ENCODE measurements at places on chromosomes 11 and 22.
A peak's percentile ranks its signal among the peaks of the same experiment; 100 is the strongest.

DNA sequence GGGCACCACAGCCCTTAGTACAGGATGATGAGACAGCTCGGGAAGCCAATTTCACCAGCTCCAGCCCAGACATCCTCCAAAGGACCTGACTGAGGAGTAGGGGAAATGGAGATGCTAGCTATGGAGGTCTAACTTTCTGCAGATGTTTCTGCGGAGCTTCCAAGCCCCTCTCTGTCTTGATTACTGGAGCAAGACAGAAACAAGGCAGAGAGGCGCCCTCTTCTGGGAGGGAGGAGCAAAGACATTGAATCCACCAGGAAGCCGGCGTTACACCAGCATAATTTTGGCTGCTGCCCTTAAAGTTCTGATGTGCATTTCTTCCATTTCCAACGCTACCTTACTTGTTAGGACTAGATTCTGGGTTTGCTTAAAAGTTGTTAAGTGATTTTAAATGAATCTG, 107.3 kb upstream of the HSD17B12 start:
- no peak for DNase-seq

GRCh38 chr22:49996518-49997250, 15.9 kb downstream of the IL17REL start:
- DNase-seq = no peak

DNA sequence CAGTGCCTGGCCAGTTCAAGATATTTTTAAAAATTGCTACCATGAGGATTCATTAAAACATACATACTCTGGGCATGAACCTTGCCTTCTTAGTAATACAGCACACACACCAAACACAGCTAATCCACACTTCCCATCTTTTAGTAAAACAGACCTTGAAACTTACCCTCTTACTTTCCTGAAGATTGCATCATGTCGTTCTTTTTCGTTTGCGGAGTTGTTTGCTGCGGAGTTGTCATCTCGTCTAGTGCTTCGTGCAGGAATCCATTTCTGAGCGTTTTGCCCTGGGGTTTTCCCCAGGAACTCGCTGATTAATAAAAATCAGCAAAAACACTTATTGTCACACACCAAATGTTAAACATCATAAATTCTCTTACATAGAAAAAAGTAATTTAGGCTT, 3.0 kb downstream of the EIF4G2 start:
- no peak for DNase-seq

- DNase-seq = peak; percentile 96
These were observed 33.6 kb upstream of the MMP7 start for GRCh38 chr11:102564110-102564509.

- DNase-seq = no peak
These were observed 122.4 kb downstream of the ETS1 start for GRCh38 chr11:128464878-128465450.

DNA sequence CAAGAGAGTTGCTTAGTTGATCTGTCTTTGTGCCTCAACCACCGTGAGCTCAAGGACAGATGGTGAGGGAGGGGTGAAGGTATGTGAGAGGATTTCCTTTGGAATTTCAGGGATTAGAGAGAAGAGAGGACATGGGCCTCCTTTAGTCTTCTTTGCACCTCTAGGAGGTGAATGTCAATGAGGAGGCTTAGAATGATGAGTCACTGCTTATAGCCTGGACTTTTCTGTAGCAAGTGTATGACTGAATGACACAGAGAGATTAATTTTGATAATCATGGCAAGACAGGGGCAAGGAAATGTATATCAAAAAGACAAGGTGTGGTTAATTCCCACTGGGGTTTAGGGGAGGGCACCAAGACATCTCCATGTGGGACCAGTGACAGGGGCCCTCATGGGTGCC, 947.3 kb upstream of the TENM4 start:
- DNase-seq = no peak

DNA sequence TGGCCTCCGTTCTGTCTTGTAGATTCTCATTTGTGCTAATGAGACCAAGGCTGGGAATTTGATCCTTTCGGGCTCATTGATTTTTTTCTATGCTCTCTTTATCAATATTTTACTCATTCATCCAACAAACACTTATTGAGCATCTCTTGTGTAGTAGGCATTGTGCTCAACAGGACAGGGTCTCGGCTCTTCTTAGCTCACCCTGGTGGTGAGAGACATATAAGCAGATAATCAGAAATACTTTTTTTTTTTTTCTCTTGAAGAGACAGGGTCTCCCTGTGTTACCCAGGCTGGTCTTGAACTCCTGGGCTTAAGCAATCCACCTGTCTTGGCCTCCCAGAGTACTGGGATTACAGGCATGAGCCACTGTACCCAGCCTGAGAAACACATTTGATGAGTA, 48.0 kb upstream of the SLC5A1 start:
- DNase-seq = no peak

GRCh38 chr11:19267567-19267966, 26.8 kb upstream of the E2F8 start:
- DNase-seq = no peak

- DNase-seq = no peak
These were observed 18.9 kb downstream of the CASP5 start for GRCh38 chr11:105004021-105004420.

DNA sequence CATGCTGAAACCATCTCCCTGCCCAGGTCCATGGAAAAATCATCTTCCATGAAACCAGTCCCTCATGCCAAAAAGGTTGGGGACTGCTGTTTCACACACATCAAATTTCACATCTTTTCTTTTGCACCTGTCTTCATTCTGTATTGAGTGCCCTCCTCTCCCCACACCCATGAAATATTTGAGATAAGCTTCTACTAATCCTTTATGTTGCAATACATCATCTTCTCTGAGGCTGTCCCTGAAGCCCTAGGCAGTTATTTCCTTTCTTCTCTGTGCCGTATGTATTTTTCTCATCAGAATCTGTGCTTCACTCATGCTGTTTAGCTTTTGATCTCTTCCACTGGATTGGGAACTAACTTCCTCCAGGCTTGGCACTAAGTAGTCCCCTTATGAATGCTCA, 40.0 kb upstream of the RRM1 start:
- no peak for DNase-seq

GRCh38 chr22:40960145-40960544, 9.0 kb downstream of the RBX1 start:
- DNase-seq = no peak

DNA sequence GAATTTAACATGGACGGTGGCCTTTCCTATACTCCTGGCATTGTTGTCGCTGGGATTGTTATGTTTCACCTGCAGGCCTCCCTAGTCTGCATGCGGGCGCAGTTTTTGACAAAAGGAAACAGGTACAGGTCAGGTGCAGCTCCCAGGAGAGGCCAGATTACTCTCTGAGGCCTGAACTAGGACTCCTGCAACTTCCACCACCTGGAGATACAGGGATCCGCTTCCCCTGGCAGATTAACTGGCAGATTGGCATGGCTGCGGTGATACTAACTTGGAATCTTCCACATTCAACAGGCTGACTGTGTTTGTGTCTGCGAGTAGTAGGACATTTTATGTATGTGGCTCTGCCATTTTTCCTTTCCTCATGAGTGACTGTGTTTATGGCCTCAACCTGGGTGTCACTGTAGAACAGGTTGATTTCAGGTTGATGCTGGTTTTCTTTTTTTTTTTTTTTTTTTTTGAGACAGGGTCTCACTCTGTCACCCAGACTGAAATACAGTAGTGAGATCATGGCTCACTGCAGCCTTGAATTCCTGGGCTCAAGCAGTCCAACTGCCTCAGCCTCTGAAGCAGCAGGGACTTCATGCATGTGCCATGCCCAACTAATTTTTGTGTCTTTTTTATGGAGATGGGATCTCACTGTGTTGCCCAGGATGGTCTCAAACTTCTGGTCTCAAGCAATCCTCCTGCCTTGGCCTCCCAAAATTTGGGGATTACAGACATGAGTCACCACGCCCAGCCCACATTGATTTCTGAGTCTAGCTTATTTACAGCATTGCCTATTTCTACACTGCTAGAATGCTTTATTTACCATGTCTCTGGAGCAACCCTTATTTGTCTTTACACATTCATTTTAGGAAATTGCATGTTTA, 1.7 kb upstream of the USP28 start:
- DNase-seq = no peak

- no peak for DNase-seq
These were observed 59.5 kb downstream of the TRIM29 start for GRCh38 chr11:120078397-120078796.

GRCh38 chr11:46392421-46393230, 1.1 kb upstream of the CHRM4 start:
- no peak for DNase-seq

- DNase-seq = no peak
These were observed at the start of gene CECR2 for GRCh38 chr22:17369439-17370025. TSS of gene CECR2 (plus strand) at chr22:17369460. CDS start at chr22:17369784, 324 bp downstream.

Measured in HS-5 (cell line).